Activated CD4-positive, alpha-beta T cell treated with anti-CD3 and anti-CD28 coated beads, Interleukin-2, amount 50 U/mL, for 16 hours (primary cell): ENCODE measurements at places on chromosomes 12 and 14.

- no peak for DNase-seq
Measured at GRCh38 chr12:81337886-81338285, 260.0 kb downstream of the ACSS3 start.

- peak; percentile 79 for DNase-seq
Measured at GRCh38 chr14:24694680-24695079, 60.7 kb upstream of the GZMB start.

- peak; percentile 55 for DNase-seq
Measured at GRCh38 chr12:89135976-89136634, 216.2 kb downstream of the DUSP6 start.

GRCh38 chr12:66964629-66965028 lies 285.8 kb upstream of the GRIP1 start:
- DNase-seq = peak; percentile 72

GRCh38 chr14:23881282-23881681 lies 72.3 kb upstream of the DHRS4 start:
- no peak for DNase-seq

DNA sequence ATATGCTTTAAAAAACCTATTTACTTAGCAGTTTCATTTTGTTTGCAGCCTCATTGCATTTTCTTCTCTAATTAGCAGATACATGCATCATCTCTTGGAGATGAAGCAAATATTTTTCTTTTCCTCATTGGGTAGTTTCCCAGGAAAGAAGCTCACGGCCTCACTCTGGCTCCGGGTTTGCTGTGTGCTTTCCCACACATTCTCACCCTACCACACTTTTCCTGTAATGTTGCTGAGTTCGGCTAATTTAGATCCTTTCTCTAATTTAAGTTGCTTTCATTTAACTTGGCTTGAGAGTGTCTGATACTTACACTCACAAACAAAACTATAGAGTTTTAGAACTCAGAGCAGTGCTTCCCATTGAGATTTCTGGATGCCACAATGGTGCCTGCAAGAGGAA lies 928.2 kb downstream of the NRXN3 start:
- DNase-seq = no peak

DNA sequence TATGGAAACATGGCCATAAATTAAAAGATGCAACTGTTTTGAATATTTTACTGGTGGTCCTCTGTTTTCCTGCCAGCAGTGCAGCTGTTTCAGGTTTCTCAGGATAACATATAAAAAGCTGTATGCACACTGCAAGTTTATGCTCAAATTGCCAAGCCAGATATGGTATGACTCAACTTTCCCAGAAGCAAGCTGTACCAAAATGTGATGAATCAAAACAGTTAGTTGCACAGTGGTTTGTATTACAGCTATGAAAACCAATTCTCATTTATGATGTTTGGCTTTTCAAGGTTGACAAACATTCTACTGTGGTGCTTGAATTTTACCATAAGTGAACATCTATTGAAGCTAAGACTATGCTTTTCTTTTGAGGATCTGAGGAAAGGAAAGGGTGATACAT lies 15.5 kb downstream of the TRMT5 start:
- DNase-seq = peak; percentile 76

DNA sequence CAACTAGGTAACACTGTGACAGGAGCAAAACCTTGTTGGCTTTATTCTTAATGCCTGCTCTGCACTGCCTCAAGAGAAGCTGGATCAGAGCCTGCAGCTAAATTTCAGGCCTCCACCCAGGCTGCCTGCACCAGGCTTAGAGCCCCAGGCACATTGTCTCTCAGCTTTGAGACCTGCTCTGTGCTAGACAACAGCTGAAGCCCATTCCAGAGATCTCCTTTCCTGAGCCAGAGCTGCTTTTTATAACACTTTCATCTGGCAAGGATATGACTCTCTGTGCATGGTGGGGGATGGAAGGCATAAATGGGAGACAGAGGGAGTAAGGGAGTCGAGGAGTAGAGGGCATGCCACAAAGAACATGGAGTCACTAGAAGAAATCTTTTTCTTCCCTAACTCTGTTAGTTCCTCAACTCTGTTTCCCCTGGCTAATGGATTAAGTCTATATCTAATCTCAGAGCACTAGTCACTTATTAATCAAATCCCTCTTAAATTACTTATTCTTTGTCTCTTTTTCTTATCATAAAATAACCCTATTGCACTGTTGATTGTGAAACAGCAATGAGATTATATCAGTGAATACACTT lies 27.1 kb upstream of the LUM start:
- no peak for DNase-seq

GRCh38 chr14:35342489-35343010 lies 50.4 kb downstream of the PSMA6 start:
- DNase-seq = no peak

GRCh38 chr12:116159593-116160200 lies 117.8 kb downstream of the MED13L start:
- no peak for DNase-seq

DNA sequence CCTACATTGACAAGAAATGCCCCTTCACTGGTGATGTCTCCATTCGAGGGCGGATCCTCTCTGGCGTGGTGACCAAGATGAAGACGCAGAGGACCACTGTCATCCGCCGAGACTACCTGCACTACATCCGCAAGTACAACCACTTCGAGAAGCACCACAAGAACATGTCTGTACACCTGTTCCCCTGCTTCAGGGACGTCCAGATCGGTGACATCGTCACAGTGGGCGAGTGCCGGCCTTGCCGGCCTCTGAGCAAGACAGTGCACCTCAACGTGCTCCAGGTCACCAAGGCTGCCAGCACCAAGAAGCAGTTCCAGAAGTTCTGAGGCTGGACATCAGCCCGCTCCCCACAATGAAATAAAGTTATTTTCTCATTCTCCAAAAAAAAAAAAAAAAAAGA lies 2.8 kb downstream of the GOLGA3 start:
- DNase-seq = no peak

DNA sequence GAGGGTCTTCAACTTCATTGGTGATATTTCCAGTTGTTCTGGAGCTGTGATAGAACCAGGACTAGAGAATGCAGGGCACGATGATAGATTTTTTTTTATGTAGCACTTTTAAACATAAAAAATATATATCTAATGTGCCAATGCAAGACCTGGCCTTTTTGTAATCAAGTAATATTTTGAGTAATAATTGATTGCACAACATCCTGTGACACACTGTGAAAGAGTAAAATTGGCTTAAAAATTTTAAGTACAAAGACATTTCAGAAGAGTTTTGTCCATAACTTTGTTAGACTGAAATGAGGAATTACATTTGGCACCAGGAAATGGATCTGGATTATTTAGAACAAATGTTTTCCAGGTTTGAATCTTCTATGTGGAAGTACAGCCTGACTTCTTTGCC lies 22.1 kb downstream of the PRKCH start:
- no peak for DNase-seq

- no peak for DNase-seq
Measured at GRCh38 chr14:32472512-32473463, 143.7 kb downstream of the AKAP6 start.

- no peak for DNase-seq
Measured at GRCh38 chr12:62907078-62907477, 27.9 kb downstream of the PPM1H start.

GRCh38 chr12:1162081-1162760 lies 171.2 kb downstream of the ERC1 start:
- no peak for DNase-seq
